Body of pancreas (tissue), 4 donors: ENCODE measurements at places on chromosomes 4 and X. TPM values are rescaled to one million over a fixed set of nuclear protein-coding genes. Genes with fewer than 3 reads are reported as not detected.

Gene ZNF732
- total RNA-seq = not detected

Gene RAB9B
- 0.66 TPM for total RNA-seq

Gene PNMA5
- total RNA-seq = not detected

Gene LDB2
- total RNA-seq = 14.8 TPM

Gene TMPRSS11A
- total RNA-seq = not detected

Gene SSX1
- total RNA-seq = not detected

Gene NPY1R
- 4.9 TPM for total RNA-seq

Gene CDKL5
- 3.6 TPM for total RNA-seq

Gene MAGEC3
- not detected for total RNA-seq

Gene PRDM8
- 5.9 TPM for total RNA-seq

Gene BEND2
- total RNA-seq = under 0.01 TPM

Gene LRP2BP
- total RNA-seq = 2.1 TPM

Gene AFP
- total RNA-seq = not detected

Gene MAD2L1
- not detected for total RNA-seq

Gene MAGEA1
- total RNA-seq = not detected

Gene TMEM35A
- 0.26 TPM for total RNA-seq

Gene CTPS2
- total RNA-seq = 16.6 TPM

Gene SNCA
- total RNA-seq = 9.3 TPM

Gene KLB
- 3.6 TPM for total RNA-seq

Gene GCNA
- total RNA-seq = 6.9 TPM

Gene BMP3
- total RNA-seq = not detected

Gene OTC
- 3.6 TPM for total RNA-seq

Gene TRAM1L1
- 2.3 TPM for total RNA-seq

Gene EFHC2
- total RNA-seq = not detected

Gene SFRP2
- total RNA-seq = 11.9 TPM

Gene TKTL1
- total RNA-seq = not detected

Gene HHIP
- 14.3 TPM for total RNA-seq

Gene HTN1
- total RNA-seq = not detected

Gene TGIF2LX
- total RNA-seq = not detected

Gene MAOA
- 47.1 TPM for total RNA-seq

Gene ADH6
- not detected for total RNA-seq

Gene TRIM60
- total RNA-seq = not detected

Gene PABPC1L2A
- not detected for total RNA-seq

Gene XK
- total RNA-seq = 9.6 TPM

Gene GPM6B
- total RNA-seq = under 0.01 TPM

Gene SH3TC1
- 103 TPM for total RNA-seq

Gene PFKFB1
- total RNA-seq = 2.3 TPM

Gene ARSH
- not detected for total RNA-seq

Gene SSX4
- not detected for total RNA-seq

Gene MID2
- total RNA-seq = 5.6 TPM

Gene TBC1D14
- total RNA-seq = 10.5 TPM

Gene JADE3
- total RNA-seq = 9.3 TPM

Gene TMEM156
- total RNA-seq = 2.9 TPM

Gene SLC10A4
- total RNA-seq = 0.66 TPM

Gene ITGB1BP2
- not detected for total RNA-seq

Gene SPOCK3
- total RNA-seq = not detected

Gene CT45A5
- not detected for total RNA-seq

Gene ABLIM2
- total RNA-seq = 6.0 TPM

Gene PWWP3B
- total RNA-seq = 6.0 TPM

Gene AKAP4
- not detected for total RNA-seq

Gene FRMPD3
- total RNA-seq = not detected

Gene MGAT4D
- total RNA-seq = not detected

Gene DOK7
- 6.3 TPM for total RNA-seq

Gene STATH
- not detected for total RNA-seq

Gene UGT2B11
- total RNA-seq = not detected

Gene F8A1
- 21.5 TPM for total RNA-seq

Gene CSAG1
- total RNA-seq = not detected

Gene SLITRK2
- 1.6 TPM for total RNA-seq
